ENCODE measurements at places on chromosomes 12 and 14. TPM values are rescaled to one million over a fixed set of nuclear protein-coding genes. Genes with fewer than 3 reads are reported as not detected.

DNA sequence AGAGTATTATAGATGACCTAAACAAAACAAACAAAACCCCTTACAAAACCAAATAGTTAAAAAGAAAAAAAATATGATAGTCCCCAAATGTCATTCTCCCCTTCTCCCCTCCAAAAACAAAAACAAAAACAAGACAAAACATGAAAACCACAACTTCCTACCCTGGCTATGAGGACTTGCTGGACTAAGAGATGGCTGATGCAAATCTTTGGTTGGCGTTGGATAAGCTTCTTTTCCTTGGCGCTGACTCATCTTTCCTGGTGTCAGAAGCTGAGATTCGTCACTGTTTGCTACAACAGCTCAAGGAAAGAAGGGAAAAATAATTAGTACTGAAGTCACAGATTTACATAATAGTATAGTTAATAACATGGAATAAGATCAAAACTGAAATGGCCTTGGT, 102.5 kb upstream of the BBS10 start:
- H3K27me3 ChIP-seq, result no peaks in the 10 kb centered on the region
- H3K36me3 ChIP-seq, result peaks cover 13% of the 10 kb centered on the region
- H3K27ac ChIP-seq, result no peak overlapping the region
- peaks cover 10% of the 10 kb centered on the region for H3K4me1 ChIP-seq

GRCh38 chr14:49966971-49967630, 74.2 kb downstream of the ARF6 start:
- peaks cover 22% of the 10 kb centered on the region for H3K4me1 ChIP-seq
- H3K36me3 ChIP-seq, result no peaks in the 10 kb centered on the region
- no peak for DNase-seq
- H3K27ac ChIP-seq, result no peak overlapping the region

DNA sequence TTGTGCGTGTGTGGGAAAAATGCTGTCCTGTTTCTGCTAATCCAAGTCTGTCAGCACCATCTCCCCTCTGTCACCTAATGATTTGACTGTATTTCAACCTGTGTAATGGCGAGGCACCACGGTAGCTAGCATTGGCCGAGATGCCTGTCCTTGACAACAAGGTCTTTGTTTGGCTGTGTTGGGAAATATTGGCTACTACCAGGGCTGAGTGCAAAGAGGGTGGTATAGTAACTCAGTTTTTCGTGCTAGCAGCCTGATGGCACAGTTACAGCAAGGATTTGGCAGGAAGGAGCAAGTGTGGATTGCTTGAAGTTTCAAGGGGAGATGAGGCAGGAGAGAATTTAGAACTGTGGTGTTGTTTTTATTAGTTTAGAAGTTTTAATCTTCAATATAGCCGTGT, 440.3 kb upstream of the RGS6 start:
- no peak for DNase-seq
- H3K27me3 ChIP-seq, result no peaks in the 10 kb centered on the region
- H3K4me3 ChIP-seq, result no peak overlapping the region
- H3K27ac ChIP-seq, result no peak overlapping the region

DNA sequence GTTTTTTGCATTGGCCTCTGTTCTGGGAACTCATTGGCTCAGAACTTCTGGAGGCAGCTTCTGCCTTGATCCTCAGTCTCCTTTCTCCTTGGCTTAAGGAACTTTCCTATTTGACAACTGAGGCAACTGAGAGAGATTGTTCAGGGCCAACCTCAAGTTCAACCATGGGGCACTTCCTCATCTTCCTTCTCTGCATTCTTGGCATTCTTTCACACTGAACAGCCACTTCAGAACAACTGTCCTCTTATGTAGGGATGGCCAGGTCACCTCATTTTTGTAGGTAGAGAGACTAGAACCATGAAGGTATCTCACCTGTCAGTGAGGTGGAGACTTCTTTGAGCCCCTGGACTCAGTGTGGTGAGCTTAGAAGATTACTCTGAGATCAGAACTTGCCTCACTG, 63.0 kb upstream of the NRXN3 start:
- H3K4me1 ChIP-seq, result no peaks in the 10 kb centered on the region
- H3K27me3 ChIP-seq, result peaks cover 9% of the 10 kb centered on the region
- H3K4me3 ChIP-seq, result no peak overlapping the region
- DNase-seq, result no peak

GRCh38 chr12:96462571-96463280, 26.7 kb upstream of the CFAP54 start:
- H3K4me3 ChIP-seq, result no peak overlapping the region
- no peaks in the 10 kb centered on the region for H3K27me3 ChIP-seq
- no peak for DNase-seq
- no peaks in the 10 kb centered on the region for H3K4me1 ChIP-seq
- H3K27ac ChIP-seq, result no peak overlapping the region

DNA sequence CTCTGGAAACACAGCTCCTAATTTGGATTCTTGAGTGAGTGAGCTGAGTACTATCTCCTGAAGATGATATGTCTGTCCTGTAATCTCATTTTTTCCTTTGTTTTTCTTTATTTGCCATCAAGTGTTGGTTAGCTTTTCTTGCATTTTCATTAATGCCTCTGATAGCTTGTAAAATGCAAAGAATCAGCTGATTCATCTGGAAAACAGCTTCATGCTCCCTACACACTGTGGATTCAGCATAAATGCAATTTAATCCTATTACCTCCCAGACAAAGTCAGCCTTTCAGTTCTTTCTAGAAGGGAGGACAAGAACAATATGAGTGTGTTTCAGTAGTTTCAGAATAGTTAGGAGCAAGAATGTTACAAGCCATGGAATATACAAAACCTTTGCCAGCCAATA, 79.4 kb downstream of the DACT1 start:
- no peaks in the 10 kb centered on the region for H3K36me3 ChIP-seq
- H3K27ac ChIP-seq, result no peak overlapping the region
- H3K4me3 ChIP-seq, result no peak overlapping the region
- no peaks in the 10 kb centered on the region for H3K27me3 ChIP-seq

DNA sequence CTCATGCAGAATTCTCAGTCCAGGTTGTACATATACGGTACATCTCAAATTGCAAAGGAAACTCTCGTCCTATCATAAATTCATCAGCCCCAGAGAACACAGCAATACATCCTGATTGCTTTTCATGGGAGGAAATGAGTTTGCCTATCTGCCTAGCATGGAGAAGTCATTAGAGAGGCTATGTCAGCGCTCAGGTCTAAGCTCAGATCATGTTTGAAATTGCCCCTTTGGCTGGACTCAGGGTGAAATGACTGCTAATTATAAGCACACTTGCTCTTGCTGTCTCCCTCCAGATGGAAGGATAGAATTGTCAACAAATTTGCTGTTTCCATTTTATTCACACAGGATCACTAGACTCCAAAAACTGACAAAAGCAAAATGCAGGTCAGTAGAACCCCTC, 178.4 kb downstream of the RIMBP2 start:
- H3K36me3 ChIP-seq, result no peaks in the 10 kb centered on the region
- H3K4me1 ChIP-seq, result no peaks in the 10 kb centered on the region
- H3K27me3 ChIP-seq, result peaks cover 11% of the 10 kb centered on the region
- no peak overlapping the region for H3K4me3 ChIP-seq
- H3K27ac ChIP-seq, result no peak overlapping the region
- no peak for DNase-seq

GRCh38 chr12:24256684-24257083, 307.2 kb upstream of the SOX5 start:
- no peak overlapping the region for H3K4me3 ChIP-seq
- DNase-seq, result no peak
- no peaks in the 10 kb centered on the region for H3K27me3 ChIP-seq
- no peak overlapping the region for H3K27ac ChIP-seq
- no peaks in the 10 kb centered on the region for H3K4me1 ChIP-seq

DNA sequence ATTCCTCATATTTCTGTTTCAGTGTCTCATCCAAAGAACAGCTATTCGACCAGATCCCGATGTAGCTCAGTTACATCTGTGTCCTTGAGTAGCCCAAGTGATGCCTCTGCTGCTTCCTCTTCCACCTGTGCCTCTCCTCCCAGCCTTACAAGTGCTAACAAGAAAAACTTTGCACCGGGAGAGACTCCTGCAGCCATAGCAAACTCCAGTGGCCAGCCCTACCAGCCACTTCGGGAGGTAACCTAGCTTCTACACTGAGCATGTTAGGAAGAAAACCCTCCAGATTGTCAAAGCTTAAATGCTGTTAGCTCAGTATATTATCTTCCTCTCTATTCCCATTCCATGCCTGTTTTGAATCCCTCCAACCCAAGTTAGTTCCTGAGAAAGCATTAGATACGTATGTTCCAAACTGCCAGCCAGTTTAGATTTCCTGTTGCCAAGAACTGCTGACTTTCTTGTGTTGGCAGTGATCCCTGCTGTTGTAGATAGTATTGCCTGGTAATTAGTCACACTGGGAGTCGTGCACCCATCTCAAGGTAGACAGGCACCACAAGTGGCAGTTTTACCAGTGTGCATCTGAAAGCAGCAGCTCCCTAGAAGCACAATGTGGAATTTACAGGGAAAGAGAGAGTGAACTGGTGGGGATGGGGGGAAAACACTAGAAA, 14.0 kb upstream of the KCNH3 start:
- DNase-seq, result no peak
- H3K27me3 ChIP-seq, result no peaks in the 10 kb centered on the region
- H3K27ac ChIP-seq, result peak overlapping the region; percentile 75
- H3K4me1 ChIP-seq, result peaks cover 13% of the 10 kb centered on the region
- H3K36me3 ChIP-seq, result peaks cover 51% of the 10 kb centered on the region
- H3K4me3 ChIP-seq, result no peak overlapping the region

- no peak for DNase-seq
- no peak overlapping the region for H3K4me3 ChIP-seq
- H3K27ac ChIP-seq, result no peak overlapping the region
- H3K27me3 ChIP-seq, result peaks cover 96% of the 10 kb centered on the region
Observed at GRCh38 chr14:98909251-98909944, 362.6 kb downstream of the BCL11B start.

DNA sequence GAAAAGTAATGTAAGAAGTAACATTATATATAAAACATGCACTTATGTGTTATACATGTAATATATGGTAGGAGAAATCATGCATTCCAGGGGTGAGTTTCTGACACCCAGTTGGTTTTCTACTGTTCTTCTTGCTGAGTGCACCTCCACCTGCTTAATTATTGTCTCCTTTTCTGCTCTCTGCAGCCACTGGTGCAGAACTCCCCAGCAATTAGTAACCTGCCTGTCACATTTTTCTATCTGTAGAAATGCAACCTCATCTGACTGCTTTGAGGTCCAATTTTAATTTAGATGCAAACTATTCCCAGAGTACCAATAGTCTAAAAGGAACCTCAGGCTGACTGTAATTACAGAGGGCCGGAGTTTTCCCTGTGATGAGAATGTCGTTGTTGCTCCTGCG, 842.1 kb downstream of the AACS start:
- no peaks in the 10 kb centered on the region for H3K4me1 ChIP-seq
- no peak for DNase-seq
- H3K36me3 ChIP-seq, result no peaks in the 10 kb centered on the region
- H3K27ac ChIP-seq, result no peak overlapping the region

DNA sequence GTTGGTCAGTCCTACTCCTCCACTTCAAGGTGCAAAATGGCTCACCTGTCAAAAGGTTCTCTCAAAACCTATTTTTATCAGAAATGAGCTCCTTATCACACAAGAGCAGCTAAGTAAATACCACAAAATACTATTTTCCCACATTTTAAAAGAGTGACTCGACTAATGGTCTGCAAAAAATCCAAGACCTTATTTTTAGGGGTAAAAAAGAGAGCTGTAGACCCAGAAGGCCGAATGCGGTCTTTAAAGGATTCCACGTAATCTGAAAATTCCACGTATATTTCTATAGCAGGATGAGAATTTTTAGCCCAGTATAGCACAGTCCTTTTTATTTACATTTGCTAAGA, 3.8 kb downstream of the C14orf93 start:
- peak overlapping the region; percentile 98 for H3K27ac ChIP-seq
- H3K4me3 ChIP-seq, result peak overlapping the region; percentile 87
- no peaks in the 10 kb centered on the region for H3K36me3 ChIP-seq

DNA sequence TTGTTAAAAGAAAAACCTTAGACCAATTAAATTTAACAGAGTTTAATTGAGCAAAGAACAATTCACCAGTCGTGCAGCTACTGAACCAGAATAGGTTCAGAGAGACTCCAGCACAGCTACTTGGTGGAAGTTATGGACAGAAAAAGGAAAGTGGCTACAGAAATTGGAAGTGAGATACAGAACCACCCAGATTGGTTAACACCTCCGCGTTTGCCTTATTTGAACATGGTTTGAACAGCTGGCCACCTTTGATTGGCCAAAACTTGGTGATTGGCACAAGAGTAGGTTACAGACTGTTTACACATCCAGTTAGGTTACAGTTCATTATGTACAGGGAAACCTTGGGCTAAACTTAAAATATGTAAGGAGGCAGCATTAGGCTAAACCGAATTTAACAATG, 54.9 kb downstream of the SRGAP1 start:
- H3K27ac ChIP-seq, result no peak overlapping the region
- H3K27me3 ChIP-seq, result no peaks in the 10 kb centered on the region
- no peak for DNase-seq
- H3K4me1 ChIP-seq, result peaks cover 31% of the 10 kb centered on the region
- H3K36me3 ChIP-seq, result no peaks in the 10 kb centered on the region

DNA sequence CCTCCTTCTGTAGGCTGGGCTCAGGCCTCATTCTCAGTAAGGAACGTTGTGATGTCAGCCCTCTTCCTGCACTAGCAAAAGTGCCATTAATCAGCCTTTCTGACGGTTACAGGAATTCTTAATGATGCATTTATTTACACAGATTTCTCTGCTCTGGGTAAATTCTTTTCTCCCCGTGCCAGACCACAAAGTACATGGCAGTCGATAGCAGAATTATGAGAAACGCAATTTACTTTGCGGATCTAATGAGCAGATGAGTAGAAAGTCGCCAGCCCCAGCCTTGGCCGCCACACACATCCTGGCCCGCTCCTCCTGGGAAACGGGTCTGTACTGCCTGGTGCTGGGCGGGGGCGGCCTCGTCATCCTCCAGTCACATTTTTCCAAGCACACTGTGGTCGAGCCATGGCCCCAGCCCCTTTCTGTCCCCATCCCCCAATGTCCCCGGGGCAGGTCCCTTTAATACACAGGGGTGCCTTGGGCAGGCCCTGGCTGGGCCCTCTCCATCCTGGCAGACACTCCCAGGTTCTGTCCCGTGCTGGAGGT, 25.9 kb downstream of the NOC4L start:
- H3K4me1 ChIP-seq, result no peaks in the 10 kb centered on the region
- DNase-seq, result peak; percentile 11
- H3K4me3 ChIP-seq, result no peak overlapping the region
- H3K27me3 ChIP-seq, result peaks cover 75% of the 10 kb centered on the region
- H3K36me3 ChIP-seq, result no peaks in the 10 kb centered on the region

DNA sequence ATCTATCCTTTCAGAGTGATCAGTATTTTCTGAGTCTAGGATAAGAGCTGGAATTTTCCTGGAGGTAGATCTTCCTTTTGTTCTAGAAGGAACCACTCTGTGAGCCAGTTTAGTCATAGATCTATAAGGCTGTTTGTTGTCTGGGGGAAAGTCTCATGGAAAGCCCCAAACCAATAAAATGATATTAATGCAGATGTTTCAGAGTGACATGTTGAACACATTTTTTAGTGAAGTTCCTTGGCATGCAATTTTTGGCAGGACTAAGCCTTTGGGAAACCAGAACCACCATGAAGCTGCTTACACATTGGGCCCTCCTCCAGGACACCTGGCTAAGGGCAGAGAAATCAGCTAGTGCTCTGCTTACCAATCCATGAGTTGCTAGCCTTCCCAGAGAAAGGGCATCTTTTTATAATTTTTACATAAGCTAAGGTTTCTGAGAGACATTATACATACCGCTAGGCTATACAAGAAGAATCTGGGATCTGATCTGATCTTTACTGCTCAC, 101.5 kb upstream of the PCED1B start:
- H3K27ac ChIP-seq, result no peak overlapping the region
- no peaks in the 10 kb centered on the region for H3K4me1 ChIP-seq

Gene ENDOU
- total RNA-seq, result 0.49 TPM

Gene PDE3A
- 161 TPM for total RNA-seq

Gene PTCSC3
- total RNA-seq, result not detected

Gene DCP1B
- 1.7 TPM for total RNA-seq

Measured in left ventricle myocardium inferior (tissue), 1 donor.